ENCODE measurements at places on chromosomes 12 and 14.

- DNase-seq: no peak
These were observed 42.7 kb upstream of the OXA1L start for GRCh38 chr14:22723815-22724214.

DNA sequence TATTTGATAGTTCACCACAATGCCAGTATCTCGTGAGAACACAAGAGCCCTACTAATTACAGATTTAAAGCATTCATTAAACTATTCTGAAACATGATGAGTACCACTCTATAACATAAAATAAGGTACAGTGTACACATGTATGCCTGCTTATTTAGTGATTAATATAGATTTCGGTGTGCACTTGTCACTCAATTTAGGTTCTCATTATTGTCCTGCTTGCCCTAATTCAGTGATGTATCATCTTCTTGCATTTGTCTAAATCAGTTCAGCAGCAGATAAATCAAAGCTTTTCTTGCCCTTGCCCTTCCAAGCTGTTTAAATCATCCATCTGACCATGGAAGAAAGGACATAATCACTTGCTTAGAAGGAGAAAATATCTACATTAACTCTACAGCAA, 359.7 kb downstream of the GXYLT1 start:
- no peak for DNase-seq

GRCh38 chr12:63301311-63301710, 150.3 kb upstream of the AVPR1A start:
- no peak for DNase-seq

- no peak for DNase-seq
These were observed 134.9 kb downstream of the KCNA5 start for GRCh38 chr12:5178571-5178970.

DNA sequence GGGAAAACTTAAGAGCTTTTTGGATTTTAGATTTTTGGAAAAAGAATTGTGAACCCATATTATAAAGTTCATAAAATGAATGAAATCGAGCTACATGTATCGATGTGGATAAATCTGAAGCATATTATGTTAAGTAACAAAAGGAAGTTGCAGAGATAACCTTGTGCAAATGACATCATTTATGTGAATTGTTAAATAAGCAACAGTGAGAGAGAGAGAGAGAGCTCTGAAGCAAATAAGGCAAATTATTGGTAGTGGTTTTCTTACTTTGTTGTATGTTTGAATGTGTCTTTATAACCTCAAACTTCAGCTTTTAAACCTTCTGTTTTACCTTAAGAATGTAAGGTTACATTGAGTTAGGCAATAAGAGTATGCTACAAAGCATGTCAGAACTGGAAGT, 78.8 kb downstream of the ERC1 start:
- no peak for DNase-seq

GRCh38 chr12:105469701-105470100, 139.2 kb downstream of the C12orf75 start:
- no peak for DNase-seq

GRCh38 chr12:32820376-32820931, 64.8 kb upstream of the YARS2 start:
- no peak for DNase-seq

DNA sequence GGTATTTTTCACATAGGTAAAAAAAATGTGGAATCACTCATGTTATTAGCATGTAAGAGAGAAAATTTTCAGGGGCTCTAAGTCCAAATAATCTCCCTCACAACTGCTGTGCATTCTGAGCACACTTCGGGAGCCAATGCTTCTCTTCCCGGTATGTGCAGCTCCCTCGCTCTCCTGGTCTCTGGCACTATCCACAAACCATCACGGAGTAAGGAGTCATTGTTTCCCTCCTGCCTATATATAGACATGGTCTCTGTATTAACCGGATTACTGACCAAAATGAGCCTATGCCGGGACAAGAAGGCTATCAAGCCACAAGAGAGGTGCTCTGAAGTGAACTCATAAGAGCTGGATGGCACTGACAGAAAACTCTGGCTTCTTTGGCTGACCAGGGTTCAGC, 13.4 kb downstream of the HECTD4 start:
- DNase-seq: no peak

DNA sequence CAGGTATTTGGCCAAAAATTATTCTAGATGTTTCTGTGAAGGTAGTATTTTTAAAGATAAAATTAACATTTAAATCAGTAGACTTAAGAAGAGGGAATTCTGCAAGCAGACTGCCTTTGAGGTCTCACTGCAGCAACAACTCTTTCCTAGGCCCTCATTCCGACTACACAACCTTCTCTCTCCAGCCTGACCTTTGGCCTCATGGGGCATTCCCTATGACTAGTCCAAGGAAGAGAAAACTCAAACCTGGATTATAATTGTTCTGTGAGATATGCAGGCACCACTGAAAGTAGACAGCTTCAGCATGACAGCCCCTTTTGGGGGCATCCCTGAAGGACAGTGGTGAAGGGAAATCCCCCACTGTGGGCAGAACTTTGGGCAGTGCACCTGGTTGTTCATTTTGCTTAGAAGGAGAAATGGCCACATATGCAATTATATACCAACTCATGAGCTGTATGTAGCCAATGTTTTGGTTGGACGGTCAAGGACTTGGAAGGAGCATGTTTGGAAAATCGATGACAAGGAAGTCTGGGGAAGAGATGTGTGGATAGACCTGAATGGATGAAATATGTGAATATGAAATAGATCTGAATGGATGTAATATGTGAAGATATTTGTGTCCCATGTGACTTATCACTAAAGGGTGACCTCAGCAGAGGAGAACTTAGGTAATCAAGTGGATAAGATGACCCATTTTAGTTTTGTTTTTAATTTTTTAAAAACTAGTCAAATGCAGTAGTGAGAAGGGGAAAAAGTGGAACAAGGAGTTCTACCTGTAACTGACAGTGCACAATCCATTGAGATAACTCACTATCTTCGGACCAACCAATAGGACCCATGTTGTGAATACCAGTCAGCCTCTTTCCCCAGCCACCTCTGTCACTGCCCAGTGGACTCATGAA, 233.3 kb upstream of the FOXN3 start:
- DNase-seq: no peak

DNA sequence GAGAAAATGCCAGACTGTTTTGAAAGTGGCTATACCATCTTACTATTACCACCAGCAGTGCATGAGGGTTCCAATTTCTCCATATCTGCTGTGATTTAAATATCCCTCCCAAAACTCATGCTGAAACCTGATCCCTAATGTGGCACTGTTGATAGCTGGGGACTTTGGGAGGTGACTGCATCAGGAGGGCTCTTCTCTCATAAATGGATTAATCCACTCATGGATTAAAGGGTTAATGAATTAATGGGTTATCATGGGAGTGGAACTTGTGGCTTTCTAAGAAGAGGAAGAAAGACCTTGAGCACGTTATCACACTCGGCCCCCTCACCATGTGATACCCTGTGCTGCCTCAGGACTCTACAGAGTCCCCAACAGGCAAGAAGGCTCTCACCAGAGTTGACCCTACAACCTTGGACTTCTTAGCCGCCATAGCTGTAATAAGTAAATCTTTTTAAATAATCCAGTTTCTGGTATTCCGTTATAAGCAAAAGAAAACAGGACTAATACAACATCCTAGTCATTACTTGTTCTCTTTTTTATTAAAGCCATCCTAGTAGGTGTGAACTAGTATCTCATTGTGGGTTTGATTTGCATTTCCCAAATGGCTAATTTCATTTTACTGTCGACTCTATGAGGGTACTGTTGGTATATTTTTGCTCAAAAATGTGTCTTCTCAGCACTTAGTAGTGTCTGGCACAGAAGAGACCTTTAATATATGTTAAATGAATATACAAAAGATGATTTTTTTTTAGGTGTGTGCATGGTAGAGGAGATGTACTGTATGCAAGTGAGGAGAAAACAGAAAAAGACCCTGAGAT, 14.3 kb downstream of the PPP1R12A start:
- DNase-seq: no peak

GRCh38 chr12:82862069-82862841, 175.5 kb downstream of the TMTC2 start:
- DNase-seq: no peak

DNA sequence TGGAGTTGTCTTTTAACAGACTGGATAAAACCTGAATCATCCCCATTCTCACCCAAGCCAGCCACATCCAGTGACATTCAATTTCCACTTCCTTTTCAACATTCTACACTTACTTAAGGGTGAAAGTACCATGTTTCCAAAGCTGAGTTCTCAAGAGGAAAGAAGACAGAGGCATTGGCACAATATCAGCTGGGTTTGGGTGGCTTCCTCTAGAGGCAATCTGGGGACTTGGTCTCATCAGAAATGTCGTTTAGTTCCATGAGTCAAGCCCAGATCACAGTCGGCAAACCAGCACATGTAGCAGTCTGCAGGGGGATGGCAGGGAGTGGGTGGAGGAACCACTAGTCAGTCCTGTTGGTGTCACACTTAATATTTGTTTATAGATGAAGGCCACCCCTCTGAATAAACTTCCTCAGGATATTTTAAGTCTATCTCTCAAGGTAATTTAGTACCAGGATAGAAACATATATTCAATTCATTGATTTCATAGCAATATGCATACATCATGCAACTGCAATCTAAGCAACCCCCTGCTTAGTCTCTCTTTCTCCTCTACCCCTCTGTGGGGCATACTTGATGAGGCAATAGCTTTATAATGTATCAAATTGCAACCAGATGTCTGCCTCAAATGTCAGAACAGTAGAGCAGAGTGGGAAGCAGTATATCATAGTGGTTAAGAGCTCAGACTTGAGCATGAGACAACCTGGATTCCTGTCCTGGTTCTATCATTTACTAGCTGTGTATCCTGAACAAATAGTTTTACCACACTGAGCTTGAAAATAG, 3.0 kb downstream of the SRRM4 start:
- no peak for DNase-seq

DNA sequence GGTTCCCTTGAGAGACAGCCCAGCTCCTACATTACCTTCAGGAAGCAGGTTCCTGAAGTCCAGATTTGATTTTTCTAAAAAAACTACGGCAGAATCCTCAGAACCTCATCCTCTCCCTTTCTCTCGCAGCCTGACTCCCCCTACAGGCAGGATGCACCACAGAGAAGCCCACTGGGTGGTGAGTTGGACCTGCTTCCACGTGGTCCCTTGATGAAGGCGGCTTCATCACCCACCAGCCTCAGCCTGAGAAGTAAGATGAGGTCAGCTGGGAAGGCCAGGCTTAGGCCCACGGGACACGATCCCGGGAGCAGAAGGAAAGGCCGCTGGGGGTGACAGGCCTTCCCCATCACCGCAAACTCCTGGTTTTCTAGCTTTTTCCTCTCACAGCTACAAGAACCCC, 83.0 kb downstream of the ACTN1 start:
- DNase-seq: no peak

DNA sequence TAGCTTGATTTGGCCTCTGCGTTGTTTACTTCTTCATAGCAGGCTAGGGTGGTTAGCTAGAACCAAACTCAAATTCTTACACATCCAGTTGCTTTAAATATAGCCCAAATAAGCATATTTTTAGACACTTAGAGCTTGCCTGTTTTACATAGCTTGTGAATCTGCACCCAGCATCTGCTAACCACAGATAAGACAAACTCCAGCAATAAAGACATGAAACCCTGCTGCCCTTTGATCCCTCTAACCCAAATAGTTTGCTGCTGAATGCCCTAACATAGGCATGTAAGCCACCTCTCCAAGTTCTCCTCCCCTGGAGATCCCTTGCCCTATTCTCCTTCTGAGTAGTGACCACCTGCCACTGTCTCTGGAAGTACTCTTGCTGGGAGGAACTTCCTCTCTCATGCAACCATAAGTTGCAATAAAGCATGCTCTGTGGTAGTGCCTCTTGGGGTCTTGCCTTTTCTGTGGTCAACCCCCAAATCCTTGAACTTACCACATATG, 185.6 kb downstream of the TMEM117 start:
- no peak for DNase-seq

GRCh38 chr14:105330491-105330895, 15.9 kb downstream of the PACS2 start:
- no peak for DNase-seq

GRCh38 chr12:65817866-65818265, 6.4 kb upstream of the HMGA2 start:
- no peak for DNase-seq

GRCh38 chr12:592024-592505, 71.2 kb downstream of the NINJ2 start:
- DNase-seq: no peak

- DNase-seq: no peak
These were observed 17.1 kb downstream of the BCAT1 start for GRCh38 chr12:24931666-24932405.

DNA sequence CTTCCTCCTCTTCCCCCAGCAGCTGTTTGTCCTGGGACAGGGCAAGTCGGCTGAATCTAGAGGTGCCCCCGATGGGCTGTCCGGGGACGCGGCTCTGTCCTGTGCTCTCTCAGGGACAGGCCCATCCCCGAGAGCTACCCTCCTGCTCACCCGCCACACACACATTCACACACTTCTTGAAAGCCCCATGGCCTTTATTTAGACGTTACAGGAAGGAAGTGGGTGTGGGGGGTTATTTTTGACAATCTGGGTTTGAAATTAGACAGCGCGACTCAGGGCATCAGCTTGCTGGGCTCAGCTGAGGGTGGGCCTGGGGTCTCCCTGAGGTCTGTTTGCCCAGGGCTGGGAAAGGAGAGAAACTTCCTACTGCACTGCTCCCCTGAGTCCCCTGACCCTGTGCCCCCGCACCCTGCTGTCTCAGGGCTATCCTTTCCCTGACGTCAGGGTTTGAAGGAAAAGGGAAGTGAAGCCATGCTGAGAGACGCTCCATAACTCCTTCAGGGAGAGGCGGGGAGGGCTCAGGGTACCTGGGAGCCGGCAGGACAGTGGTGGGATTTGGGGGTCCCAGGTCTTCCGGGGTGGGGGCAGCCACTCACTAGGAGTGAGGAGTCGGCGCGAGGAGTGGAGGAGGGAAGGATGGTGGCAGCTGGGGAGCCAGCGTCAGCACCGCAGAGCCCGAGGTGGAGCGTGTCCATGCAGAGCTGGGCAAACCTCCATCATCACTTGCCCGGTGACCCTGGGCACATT, 8.1 kb downstream of the PTPN6 start:
- no peak for DNase-seq

DNA sequence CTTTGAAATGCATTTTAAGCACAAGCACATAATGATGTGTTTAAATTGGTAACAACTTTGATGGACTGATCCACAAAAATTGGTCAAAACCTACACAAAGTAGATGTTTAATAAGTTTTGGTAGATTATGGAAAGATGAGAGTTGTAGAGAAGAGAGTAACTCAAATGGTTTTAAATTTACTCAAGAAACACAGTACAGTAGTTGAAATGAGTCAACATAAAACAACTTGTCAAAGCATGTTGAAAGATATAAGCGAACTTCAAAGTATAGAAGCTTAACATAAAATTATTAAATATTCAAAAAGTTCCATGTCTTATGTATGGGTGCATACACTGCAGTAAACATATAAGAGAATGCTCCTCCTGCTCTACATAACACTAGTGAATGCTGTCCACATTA, 49.4 kb downstream of the KITLG start:
- no peak for DNase-seq
